ENCODE measurements at places on chromosomes 1 and 21.

GRCh38 chr1:17310068-17310640, 2.2 kb downstream of the PADI4 start:
- DNase-seq = no peak

GRCh38 chr1:75310067-75310466, 175.9 kb downstream of the LHX8 start:
- no peak for DNase-seq

GRCh38 chr1:94927405-94928175, 680 bp upstream of the CNN3 start:
- no peak for DNase-seq

DNA sequence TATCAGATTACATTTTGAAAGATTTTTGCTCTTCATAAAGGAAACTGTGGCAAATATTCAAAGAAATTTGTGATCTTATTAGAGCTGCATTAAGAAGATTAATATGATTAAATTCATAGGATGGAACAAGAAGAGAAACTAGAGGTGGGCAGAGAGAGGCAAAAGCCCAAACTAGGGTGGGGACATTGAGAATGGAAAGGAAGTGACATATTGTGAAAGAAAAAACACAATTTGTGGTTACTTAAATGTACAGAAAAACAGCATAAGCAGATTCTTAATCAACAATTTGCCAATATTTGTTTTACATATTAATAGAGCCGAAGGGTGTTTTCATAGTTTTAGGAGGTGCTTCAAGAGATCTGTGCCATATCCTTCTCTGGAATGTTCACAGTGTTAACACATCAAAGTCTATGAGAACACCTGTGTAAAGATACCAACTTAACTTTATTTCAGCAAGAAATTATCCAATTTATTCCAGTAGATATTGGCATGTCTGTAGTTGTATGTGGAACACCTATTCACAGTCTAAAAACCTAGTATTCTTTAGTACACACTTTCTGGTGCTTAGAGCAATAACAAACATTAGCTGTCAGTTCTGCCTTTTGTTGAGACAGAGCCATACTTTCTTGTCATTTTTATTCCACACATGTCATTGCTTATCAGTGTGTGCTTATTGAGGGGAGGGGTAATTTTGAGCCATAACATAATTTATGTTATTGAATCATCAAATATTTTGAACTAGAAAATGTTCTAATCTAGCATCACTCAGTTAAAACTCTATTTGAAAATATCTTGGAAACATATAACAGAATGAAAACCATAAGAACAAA, 401.5 kb downstream of the PTPRC start:
- DNase-seq = no peak

- DNase-seq = no peak
Measured at GRCh38 chr21:25658427-25659035, 19.5 kb downstream of the JAM2 start.

DNA sequence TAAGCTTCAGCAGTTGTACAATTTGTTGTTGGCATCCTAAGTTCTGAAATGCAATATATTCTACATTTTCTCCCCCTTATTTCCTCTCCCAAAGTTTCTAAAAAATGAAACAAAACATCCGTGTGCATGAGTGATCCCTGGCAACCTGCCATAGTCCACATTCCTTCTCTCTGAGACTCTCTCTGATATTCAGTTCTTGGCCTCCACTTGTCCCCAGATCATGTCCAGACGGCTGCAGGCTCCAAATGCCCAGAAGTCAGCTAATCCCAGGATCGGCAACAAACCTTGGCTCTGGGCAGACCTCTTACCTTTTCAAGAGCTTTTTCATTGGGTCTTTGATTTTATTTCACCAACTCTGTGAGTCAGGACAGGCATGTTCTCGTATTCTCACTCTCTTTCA, 187.8 kb downstream of the ETS2 start:
- no peak for DNase-seq

- DNase-seq = no peak
Measured at GRCh38 chr1:67916140-67916886, 83.0 kb upstream of the GNG12 start.

- DNase-seq = no peak
Measured at GRCh38 chr1:38178216-38178615, 131.6 kb upstream of the POU3F1 start.

GRCh38 chr21:31733551-31734149, 1.7 kb upstream of the SCAF4 start:
- DNase-seq = no peak

DNA sequence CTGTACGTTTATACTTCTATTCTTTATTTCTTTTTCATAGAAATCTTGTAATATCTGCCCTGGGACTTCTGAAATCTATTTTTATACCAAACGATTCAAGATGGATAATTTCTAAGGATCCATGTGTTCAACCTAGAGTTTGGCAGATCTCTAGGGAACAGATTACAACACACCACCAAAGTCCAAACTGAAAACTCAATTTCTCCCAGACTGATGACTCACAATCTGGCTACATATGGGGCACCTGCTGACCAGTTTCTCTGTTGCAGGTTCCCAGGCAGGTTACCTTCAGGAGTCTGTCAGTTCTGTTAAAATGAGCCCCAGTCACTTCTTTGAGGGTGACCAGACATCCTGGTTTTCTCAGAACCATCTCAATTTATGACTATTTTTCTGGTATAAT, 439.4 kb downstream of the GPATCH2 start:
- no peak for DNase-seq

DNA sequence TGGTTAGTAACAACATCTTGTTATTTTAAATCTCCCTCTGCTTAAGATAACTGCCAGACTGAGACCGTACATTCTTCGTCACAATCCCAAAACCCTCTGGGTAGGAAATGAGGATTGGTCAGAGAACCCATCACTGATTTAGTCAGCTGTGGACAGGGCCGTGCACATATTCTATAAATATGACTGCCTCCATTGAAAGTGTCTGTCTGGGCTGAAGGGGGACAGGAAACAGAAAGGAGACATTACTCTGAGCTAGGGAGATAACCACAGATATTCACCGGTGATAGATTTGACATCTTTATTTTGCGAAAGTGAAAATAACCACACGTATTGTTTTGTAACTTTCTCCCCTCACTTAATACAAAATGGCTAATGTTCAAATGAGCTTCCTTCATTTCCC, 36.9 kb upstream of the ST6GALNAC5 start:
- DNase-seq = no peak

Measured in activated gamma-delta T cell treated with anti-CD3 and anti-CD28 coated beads, Interleukin-2, amount 50 U/mL, for 16 hours (primary cell).